Stimulated activated CD4-positive, alpha-beta T cell treated with anti-CD3 and anti-CD28 coated beads, Interleukin-1b, Interleukin-23, amount 100 ng/mL, for 1 hour (primary cell): ENCODE measurements at places on chromosomes 5 and 9.

DNA sequence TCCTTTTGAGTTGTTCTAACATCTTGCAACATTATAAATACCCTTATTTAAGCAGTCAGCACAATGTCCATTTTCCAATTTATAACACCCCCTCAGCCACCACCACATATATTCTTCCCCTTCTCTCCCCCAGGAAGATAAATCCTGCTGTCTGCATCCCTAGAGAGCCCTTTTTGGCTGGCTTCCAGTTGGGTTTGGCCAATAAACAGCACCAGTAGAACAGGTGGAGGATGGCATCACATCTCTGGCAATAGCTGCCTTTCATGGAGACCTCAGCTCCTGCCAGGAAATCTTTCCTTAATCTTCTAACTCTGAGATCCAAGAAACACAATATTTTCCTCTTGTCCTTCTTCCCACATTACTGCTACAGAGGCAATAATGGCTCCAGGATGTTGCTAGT, 53.7 kb downstream of the TRIM36 start:
- no peak for DNase-seq

DNA sequence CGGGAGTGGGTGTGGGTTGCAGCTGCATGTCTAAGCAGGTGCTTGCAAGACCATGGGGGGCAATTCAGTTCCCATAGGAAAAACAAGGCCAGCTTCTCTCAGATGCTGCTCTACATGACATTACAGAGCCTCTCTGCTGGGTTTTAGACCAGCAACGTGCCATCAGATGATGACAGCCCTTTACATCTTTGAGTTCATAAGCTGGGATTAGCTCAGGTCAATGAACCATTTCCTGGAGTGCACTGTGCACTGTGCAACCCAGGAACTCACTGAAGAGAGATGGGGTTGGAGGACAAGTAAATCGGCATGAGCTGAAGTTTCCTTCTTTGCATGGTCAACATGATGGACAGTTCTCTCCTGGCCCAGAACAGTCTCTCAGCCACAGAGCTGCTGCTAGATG, 160.6 kb downstream of the MARCHF11 start:
- DNase-seq: no peak

- no peak for DNase-seq
These were observed 56.9 kb upstream of the SIMC1 start for GRCh38 chr5:176181271-176181855.

DNA sequence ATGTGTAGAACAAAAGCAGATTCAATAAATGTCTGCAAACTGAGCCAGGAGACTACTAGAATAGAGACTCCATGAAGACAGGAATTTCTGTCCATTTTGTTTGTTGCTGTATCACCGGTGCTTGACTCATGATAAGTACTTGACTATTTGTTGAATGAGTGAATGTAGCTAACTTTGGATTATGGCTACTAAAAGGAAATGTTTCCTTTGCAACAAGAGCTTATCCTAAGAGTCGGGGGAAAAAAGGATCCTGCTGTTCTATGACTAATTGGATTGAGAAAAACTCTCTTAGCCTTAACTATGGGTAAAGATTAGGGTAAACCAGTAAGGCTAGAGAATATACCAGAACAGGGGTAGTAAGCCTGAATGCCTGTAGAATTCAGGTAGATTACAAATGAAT, 3.5 kb downstream of the PAIP1 start:
- no peak for DNase-seq

- no peak for DNase-seq
These were observed 97.0 kb downstream of the MEF2C start for GRCh38 chr5:88785746-88786565.

GRCh38 chr9:93168581-93168980, 15.4 kb upstream of the WNK2 start:
- DNase-seq: no peak
